MCF 10A (cell line): ENCODE measurements at places on chromosomes 4 and X.

GRCh38 chr4:3799496-3799895 is 33.3 kb downstream of the ADRA2C start:
- DNase-seq: no peak

DNA sequence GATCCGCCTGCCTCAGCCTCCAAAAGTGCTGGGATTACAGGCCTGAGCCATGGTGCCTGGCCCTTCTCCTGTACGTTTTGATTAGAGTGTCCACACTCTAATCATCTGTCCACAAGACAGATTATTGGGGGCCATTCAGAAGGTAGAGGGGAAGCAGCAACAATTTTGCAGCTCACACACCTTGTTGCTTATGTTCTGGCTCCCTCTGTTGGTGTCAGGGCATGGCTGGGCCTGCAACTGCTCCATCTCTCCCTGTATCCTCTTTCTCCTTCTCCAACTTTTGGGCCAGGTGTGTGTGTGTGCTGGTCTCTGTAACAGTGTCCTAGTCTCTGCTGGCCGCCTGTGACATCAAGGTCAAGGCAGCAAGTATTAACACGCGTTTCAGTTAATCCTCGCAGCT is 125.5 kb upstream of the MBNL3 start:
- peak; percentile 22 for DNase-seq

DNA sequence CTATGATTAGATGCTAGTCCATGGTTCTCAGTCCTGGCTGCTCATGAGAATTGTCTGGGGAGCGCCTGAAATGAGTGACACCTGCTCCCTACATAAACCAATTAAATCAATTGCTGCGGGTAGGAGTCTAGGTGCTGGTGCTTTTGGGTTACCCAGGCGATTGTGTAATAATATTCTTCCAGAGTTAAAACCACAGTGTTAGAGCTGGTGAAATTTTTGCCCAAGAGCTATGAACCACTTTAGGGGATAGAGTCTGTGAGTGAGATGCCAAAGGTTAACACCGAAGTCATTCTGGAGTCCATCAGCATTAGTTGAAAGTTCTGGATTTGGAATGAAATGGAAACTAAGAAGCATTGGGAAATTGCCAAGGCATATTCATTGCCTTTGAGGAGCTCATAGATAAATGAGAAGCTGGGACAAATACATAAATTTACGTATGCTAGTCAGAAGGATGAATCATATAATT is 15.3 kb downstream of the PDK3 start:
- peak; percentile 22 for DNase-seq

DNA sequence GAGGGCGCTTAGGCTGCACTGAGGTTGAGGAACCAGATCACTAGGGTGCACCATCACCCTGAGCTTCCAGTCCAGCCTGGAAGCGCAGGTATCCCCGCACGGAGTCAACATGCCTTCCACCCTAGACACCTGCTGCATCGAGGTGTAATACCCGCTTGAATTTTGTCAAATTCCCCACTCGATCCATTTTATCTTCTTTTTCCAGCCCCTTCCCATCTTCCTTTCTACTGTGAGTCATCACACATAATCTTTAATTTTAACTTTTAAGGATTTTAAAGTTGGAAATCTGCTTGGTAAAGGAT is 821 bp downstream of the PLK4 start:
- no peak for DNase-seq

DNA sequence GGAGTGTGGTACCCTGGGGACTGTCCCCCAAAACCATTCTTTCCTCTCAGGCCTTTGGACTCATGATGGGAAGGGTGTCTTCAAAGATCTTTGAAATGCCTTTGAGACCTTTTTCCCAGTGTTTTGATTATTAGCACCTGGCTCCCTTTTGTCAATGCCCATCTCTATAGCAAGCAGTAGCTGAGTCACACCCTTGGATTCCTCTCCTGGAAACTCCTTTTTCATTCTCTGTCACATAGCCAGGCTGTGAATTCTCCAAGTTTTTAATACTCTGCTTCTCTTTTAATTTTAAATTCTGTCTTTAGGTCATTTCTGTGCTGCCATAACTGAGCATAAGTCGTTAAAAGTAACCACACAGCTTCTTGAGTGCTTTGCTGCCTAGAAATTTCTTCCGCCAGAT is 29.7 kb downstream of the IL21 start:
- no peak for DNase-seq

GRCh38 chrX:46967547-46967946 is 55.3 kb downstream of the JADE3 start:
- DNase-seq: peak; percentile 3

GRCh38 chr4:139943277-139943676 is 210.7 kb downstream of the MAML3 start:
- DNase-seq: no peak

DNA sequence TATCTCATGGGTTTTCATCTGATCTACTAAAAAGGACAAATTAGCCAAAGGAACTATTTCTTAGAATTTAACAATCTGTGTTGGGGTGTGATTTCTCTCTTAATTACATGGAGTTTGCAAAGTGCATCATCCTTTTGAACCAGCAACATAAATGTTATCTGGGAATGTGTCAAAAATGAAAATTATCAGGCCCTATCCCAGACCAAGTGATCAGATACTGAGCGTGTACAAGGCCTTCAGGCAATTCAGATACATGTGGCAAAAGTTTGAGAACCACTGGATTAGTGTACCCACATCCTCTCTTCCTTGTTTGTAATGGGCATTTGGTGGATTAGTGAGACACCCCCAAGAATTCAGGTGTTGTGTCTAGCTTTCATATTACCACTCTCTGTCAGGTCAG is 3.8 kb downstream of the SH3D19 start:
- DNase-seq: no peak

DNA sequence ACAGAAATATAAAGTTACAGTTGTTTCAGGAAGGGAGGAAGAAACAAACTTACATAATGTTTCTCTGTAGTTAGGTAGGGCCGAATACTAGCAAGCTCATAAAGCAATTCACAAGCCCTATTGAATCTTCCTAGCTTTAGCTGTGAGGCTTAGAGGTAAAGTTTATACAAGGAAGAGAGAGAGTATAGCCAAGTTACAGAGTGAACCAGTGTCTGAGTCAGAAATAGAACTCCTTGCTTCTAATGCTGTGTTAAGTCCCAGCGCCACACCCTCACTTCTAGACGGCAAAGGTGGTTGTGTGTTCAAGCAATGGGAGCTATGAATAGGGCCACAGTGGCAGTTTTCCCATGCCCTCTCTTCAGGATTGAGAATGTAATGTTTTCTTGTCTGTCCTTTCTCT is 6.1 kb downstream of the LPAR4 start:
- peak; percentile 2 for DNase-seq

DNA sequence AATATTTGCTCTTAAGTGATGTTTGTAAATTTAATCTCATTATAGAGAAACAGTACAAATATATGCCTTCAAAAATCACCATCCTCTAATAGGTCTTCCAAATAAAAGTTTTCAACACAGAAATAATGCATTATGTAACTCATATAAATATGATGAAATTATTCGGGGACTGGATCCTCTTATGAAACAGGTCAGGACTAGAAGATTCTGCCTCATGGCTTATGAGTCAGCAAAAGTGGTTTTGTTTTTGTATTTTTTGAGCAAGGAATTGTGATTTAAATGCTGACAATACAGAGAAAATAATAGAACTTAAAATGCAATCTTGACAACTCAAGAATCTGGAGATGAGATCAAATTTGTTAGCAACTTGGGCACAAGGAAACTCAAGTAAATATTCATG is 179.7 kb upstream of the NDP start:
- DNase-seq: peak; percentile 64

DNA sequence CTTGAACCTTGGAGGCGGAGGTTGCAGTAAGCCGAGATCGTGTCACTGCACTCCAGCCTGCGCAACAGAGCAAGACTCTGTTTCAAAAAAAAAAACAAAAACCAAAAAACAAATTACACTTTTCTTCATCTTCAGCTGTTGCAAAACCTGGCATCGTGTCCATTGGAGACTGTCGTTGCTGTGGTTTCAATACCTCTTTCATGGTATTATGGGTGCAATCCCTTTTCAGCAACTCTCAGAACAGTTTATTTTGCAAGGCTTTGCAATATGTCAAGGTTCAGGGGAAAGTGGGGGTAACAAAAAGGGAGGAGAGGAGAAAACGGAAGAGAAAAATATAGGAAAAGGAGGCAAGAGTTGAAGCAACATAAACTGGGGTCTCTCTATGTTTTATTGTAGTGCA is 40.8 kb downstream of the ARSD start:
- no peak for DNase-seq

DNA sequence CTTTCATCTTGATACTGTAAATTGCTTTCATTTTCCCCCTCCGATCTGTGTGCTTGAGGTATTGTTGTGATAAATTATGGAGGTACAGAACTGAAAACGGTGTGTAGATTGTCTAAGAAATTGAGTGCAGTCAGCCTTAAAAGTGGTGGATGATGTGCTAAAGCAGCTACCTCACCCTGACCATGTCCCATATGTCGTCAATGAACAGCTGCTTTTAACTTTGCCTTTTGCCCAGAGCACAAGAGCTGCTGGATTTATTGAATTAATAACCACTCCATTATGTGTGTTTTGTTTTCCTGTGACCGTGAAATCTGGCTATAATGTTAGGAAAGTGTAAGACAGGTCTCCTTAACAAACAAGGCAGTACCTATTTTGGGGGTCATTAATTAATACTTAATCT is 581.9 kb upstream of the PITX2 start:
- DNase-seq: no peak

- peak; percentile 5 for DNase-seq
These were observed 4.2 kb downstream of the TCEAL6 start for GRCh38 chrX:102138064-102138463.

GRCh38 chrX:17007134-17007768 is 60.8 kb downstream of the REPS2 start:
- peak; percentile 51 for DNase-seq

DNA sequence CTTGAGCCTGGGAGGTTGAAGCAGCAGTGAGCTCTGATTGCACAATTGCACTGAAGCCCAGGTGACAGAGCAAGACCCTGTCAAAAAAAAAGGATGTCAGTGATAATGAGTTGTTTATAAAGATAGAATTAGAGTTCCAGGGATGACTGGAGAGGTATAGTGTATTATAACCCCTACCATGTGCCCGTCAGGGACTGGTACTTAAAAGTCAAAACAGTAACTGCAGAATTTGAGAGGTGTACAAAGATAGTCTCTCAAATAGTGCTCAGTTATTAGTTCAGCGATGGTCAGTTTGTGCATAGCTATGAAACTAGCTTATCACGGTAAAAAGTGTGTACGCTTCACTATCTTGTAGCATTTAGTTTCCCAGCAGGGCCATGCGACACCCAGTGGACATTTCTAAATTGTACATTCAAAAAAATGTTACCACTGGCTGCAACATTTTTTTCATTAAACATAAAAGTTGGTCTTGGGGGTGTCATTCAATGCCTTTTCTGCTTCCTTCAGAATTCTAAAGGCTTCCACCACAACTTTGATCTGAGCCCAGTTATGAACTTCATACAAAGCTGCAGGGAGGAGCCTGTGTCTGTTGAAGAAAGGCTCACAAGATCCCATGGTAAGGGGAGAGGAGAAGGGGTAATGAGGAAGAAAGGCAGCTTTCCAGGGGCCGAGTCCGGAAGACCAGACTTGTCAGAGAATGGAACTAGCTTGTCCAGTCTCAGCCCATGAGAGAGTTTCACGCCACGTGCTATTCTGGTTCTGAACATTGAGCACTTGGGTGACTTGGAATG is 9.2 kb upstream of the GYG2 start:
- peak; percentile 52 for DNase-seq

- no peak for DNase-seq
These were observed 26.1 kb downstream of the AMOT start for GRCh38 chrX:112814496-112814895.

DNA sequence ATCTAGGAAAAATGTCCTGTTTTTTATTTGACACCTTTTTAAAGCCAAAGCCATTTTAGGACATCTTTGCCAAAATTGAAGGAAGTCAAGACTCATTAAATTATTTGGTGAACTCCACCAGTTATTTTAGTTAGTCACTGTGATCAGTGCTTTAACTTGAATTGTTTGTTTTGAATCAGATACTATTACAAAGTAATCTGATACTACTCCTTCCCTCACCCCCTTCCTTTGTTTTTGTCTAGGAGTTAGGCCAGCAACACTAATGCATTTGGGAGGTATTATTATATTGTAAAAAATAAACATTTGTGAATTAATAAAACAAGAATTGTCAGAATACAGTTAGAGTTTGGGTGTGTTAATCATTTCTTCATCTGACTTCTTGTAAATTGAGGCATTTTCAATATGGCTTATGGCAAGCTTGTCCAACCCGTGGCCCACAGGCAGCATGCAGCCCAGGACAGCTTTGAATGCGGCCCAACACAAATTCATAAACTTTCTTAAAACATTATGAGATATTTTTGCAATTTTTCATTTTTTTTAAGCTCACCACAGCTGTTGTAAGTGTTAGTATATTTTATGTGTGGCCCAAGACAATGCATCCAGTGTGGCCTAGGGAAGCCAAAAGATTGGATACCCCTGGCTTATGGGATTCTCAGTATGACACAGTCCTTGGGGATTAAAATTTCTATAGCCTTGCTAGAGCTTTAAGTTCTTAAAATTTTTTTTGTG is 182.2 kb downstream of the BMPR1B start:
- DNase-seq: peak; percentile 51

DNA sequence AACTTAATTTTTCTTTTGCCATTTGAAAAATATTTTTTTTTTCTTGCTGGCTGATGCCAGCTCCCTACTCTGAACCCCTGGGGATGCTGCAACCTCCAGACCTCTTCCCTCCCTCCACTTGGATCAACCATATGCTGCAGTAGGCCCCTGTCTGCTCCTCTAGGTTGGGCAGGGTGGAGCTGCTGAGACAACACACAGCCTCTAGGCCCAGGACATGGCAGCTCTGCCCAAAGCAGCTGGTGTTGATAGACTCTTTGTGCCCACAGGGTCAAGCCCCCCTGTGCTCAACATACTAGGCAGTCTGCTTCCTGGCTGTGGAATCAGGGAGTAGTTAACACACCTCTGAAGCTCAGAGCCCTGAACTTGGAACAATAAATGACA is 19.9 kb upstream of the CLNK start:
- no peak for DNase-seq

DNA sequence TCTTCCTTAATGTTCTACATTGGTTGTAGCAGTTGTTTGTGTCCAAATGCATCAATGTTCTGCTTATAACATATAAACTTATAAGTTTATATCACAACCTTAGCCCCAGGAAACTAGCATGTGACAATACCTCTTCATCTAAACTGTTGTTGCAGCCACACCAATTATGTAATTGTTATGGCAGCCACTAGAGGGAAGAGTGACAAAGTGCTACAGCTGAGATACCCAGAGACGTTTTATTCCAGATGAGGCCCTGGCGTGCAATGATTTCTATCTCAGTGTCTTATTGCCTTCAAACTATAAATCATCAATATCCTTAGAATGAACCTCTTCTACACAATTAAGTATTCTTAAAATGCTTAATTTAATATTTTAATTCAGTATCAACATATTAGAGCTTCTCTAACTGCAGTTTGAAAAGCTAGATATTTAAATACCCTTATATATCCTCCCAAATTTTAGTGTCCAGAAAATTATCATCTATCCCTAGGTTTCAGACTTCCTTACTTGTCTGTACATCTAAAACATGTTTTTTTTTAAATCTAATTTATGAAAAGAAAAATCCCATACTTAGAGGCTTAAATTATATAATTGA is 171.6 kb downstream of the PCDH10 start:
- DNase-seq: peak; percentile 51
